ENCODE measurements at places on chromosomes 1 and 21.

DNA sequence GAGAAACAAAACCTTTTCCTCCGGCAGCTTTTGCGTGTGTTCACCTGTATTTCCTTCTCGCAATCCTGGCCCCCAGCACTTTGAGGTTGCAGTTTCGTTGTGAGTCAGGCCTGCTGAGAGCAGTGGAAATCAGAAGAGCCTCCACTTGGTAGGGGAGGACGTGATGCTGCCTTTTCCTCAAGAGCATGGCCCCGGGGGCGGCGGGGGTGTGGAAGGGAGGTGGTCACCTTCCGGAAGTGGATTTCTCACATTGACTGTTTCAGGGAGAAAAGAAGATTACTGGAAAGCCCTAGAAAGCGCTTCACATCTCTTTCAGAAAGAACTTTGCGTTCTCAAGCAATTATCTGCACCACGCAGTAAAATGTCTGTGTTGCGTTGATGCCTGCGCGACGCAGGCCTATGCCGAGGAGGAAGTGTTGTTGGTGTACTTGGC, 12.2 kb upstream of the IL10 start:
- DNase-seq, result peak; percentile 93

GRCh38 chr1:34188985-34189384, 12.3 kb downstream of the C1orf94 start:
- no peak for DNase-seq

GRCh38 chr1:228691926-228692325, 43.4 kb upstream of the RHOU start:
- DNase-seq, result peak; percentile 49

GRCh38 chr1:198934901-198935305, 296.1 kb downstream of the PTPRC start:
- DNase-seq, result peak; percentile 78

GRCh38 chr1:180722586-180722985, 90.8 kb downstream of the XPR1 start:
- no peak for DNase-seq

DNA sequence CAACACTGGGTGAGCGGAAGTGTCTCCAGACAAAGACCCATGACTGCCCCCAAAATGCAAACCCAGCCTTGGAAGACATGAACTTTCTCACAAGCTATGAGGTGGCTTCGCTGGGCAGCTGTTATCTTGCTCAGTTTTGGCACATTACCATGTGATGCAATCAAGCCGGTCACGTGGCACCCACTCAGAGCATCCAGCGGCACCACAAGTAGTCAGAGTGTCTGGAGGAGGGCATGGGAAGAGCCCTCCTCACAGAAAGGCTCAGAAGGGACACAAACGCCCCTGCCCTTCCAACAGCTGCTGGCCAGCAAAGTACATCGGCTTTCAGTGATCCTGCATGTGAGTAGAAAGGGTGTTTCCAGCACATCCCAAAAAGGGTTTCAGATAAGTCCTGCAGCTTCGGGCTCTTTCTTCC, 145.5 kb upstream of the IRF2BP2 start:
- DNase-seq, result no peak

DNA sequence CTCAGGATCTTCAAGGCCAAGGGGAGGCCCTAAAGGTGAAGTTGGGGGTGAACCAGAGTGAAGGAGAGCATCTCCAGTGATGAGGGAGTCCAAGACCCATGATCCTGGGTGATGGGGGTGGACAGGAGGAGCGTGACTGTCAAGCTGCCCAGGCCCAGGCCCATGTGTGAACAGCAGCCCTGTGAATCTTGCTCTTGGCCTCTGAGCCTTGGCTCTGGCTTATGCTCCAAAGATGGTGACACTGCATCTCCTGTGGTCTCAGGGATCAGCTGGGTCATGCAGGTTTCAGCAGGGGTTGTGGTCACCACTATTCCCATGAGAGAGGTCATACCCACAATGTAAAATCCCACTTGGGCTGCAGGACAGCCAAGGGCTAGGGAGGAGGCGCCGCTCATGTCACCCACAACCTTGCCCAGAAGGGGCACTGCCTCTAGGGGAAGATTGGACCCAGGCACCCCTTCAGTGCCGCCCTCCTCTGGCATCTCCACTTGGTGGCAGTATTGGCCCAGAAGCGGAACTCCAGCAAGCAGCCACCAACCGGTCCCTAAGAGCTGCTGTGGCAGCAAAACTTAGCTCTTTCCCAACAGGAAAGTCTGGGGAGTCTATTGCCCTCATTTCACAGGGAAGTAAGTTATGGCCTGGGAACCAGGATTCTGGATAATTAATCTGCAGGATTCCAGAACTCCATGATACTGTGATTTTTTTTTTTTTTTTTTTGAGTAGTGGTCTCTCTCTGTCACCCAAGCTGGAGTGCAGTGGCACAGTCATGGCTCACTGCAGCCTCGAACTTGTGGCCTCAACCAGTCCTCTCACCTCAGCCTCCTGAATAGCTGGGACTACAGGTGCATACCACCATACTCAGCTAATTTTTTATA, 7.5 kb upstream of the WNT3A start:
- peak; percentile 82 for DNase-seq

DNA sequence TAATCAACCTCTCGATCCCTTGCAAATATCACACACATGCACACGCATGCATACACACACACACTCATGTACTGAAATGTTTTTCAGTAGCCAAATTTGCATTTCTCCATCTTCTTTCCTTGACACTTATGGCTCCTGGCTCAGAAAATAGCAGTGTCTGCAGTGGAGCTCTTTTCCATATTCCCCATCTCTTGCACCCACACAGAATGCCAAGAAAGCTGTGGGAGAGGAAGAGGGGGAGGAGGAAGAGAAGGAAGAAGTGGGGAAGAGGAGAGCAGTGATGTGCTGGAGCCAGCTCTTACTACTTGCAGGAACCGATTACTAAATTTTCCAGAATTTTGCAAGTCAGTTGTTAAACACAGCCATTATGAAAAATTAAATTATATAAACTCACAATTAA, 9.9 kb downstream of the OPTC start:
- DNase-seq, result no peak

DNA sequence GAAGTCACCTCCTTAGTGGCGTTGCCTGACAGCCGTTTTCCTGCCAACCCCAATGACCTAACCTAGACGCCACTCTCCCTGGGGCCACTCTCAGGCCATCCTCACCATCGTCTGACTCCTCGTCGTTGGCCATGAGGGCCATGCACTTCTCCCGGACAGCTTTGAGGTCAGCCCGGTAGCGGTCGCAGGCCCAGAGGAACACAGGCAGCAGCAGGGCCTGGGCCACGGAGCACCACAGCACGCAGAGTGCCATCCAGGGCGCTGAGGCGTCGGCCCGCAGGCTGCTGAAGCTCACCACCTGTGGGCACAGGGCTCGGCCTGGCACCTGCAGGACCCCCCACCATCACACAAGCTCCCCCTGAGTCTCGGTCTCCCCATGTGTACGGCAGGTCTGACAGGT, 7.3 kb downstream of the HES3 start:
- no peak for DNase-seq

Data from activated naive CD4-positive, alpha-beta T cell treated with anti-CD3 and anti-CD28 coated beads, Interleukin-2, amount 10 ng/mL, durations not matched to agents 7 days and 5 days (primary cell).